ENCODE measurements at places on chromosomes 4 and X.

DNA sequence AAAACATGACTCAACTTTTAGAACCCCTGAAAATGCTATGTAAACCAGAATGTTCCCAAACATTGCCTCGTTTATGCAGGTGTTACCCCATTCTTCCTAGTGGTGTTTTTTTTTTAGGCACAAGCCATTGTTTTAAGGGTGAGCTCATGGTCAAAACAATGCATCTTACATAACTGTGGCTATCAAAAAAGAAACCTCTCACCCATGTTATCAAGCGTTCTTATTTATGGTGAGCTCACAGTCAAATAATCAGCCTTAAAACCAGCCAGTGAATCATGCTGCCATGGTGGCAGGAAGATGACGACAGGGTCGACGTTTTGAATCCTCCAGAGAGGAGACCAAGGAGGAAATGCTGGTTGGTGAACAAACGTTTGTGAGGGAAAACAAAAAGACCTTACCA is 195.2 kb downstream of the KDR start:
- DNase-seq: no peak

DNA sequence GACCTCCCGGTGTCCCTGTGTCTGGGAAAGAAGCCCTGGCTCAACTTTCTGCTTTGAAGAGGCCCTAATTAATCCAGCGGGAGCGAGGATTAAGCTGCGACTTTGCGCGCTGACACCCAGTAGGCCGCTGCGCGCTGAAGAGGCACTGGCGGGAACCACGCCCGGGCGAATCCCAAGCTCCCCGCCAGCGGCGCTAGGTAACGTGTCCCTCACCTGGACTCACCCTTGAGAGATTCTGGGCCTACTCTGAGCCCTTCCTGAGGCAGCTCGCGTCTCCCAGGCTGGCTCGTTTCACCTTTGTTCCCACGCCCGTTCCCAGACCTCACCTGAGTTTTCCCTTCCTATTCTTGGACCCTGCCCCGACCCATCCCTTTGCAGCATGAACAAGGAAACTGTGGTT is 616 bp upstream of the KLHL34 start:
- no peak for DNase-seq

DNA sequence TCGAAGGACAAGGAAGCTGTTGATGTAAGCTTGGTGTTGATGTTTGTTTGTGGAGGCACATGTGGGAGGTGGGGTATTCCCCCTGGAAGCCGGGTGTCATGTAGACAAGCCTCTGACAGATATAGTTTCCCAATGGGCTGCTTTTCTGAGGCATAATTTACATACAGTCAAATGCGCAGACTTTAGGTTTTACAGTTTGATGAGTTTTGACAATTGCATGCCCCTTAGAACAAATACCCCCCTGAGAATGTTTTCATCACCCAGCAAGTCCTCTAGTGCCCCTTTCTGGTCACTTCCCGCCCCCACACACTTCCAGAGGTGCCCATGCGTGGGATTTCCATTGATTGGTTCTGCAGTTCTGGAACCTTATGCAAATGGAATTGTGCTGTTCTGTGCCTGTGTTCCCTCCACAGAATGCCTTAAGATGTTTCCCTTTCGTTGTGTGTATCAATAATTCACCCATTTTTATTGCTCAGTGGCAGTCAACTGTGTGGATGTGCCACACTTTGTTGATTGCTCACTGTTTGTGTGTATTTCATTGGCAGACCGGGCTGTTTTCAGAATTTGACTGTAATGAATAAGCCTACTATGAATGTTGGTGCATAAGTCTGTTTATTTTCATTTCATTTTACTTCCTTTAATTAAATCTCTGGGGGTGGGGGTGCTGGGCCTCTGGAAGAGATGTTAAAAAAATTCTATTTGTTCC is 8.5 kb downstream of the EVC start:
- DNase-seq: no peak

DNA sequence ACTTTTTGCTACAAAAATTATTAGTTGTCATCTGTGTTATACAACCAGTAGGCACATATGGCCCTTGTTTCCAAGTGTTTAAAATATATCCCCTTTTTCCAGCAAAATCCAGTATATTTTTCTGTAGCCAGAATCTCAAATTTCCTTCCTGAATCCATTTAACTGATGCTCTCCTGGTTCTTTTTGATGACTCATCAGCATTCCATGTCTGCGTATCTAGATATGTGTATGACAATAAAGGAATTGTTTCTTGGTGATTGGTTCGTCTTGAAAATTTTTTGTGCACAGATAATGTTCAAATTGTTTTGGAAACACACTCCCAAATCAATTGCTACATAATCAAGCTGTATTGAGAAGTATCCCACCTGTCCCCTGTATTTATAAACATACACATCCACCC is 98.3 kb downstream of the ITM2A start:
- no peak for DNase-seq

DNA sequence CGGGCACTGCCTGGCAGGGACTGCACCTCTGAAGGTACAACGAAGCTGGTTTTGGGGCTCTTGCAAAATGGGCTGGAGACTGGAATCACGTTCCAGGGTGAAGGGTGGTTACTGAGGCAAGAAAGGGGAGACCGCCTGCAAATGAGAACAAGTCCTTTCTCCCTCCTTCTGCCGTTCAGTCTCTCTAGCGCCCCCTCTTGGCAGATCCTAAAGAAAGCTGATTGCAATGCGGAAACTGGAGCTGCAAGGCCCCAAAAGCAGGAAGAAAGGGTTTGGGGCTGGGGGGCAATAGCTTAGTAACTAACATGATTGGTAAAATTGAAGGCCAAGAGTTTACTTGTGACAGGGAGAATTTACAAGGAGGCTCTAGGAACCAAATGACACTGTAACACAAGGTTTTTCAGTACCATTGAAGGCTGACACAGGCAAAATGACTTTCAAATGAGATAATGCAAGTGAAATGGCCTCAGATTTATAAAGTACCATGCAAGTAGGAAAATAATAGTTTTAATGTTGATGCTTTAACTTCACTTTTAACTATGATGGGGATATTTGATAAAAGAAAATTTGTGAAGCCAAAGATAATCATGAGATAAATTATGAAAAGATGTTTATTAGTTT is 222.7 kb upstream of the HAND2 start:
- DNase-seq: no peak

- no peak for DNase-seq
Observed at GRCh38 chrX:150887906-150888465, 10.5 kb downstream of the CD99L2 start.

GRCh38 chr4:93174598-93174997 is 654.0 kb upstream of the ATOH1 start:
- DNase-seq: no peak

DNA sequence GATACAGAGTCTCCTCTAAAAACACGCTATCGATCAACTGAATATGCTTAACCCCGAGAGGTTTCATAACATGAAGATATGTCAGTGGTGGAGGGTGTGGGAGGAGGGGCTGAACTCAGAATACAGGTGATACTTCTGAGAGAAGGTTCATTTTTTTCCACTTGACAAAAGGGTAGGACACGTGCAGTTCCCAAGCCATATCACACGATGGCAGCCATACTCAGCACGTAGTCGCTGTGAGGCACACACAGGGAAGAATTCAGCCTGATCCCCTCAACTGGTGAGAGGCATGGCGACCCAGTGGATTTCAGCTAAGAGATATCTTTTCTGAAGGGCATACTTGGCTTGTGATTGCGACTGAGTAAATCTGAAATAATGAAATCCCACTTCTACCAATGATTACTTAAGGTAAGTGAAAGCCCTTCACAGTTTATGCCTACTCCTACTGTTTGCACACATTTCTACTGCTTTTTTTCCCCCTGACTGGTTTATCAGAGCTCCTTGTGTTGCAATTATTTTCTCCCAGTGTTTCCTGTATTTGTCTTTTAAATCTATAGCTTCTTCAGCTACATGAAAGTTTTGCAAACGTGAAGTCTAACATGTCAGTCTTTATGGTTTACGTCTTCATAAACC is 133.1 kb downstream of the CORIN start:
- DNase-seq: peak; percentile 33

GRCh38 chr4:33837043-33837838 is 2407.1 kb downstream of the ARAP2 start:
- no peak for DNase-seq

DNA sequence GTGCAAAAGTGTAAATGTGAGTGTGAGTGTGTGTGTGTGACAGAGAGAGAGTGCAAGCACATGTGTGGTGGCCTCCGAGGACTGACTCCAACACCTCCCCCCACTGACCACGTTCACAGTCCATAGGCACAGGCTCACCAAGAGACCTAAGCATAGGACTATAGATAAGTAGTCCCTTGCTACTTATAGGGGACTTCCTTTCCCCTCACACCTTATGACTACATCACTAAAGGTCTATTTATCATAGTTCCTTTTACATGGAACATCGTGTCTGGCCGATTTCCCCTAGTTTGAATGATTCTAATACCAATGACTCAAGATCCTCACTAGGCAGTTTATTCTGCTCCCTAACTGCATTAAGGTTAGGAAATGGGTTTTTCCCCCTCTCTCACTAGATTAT is 17.8 kb downstream of the FRMPD3 start:
- DNase-seq: no peak

DNA sequence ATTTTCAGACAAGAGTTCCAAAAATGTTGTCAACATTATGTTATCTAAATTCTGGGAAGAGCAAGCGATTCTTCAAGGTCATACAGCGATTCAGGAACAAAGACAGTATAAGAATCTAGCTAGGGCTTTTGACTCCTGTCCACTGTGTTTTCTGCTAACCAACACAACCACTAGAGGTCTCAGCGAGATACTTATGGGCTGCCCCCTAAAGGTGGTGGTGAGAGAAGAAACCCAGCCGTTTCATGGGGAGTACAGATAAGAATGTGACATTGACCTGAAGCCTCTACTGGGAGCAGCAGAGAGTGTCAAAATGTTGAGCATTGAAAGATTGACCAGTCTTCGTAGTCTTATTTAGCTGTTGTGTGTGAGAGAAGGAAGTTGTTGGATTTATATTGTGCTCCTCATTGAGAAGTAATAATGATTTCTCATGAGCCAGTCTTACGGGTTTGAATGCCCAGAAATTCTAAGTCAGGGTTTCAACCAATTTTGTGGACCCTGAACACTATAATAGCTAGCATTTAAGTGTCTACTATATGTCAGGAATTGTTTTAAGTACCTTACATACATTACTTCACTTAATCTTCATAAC is 168.3 kb downstream of the SPRY1 start:
- peak; percentile 43 for DNase-seq

GRCh38 chrX:63330681-63331080 is 20.5 kb downstream of the SPIN4 start:
- no peak for DNase-seq

DNA sequence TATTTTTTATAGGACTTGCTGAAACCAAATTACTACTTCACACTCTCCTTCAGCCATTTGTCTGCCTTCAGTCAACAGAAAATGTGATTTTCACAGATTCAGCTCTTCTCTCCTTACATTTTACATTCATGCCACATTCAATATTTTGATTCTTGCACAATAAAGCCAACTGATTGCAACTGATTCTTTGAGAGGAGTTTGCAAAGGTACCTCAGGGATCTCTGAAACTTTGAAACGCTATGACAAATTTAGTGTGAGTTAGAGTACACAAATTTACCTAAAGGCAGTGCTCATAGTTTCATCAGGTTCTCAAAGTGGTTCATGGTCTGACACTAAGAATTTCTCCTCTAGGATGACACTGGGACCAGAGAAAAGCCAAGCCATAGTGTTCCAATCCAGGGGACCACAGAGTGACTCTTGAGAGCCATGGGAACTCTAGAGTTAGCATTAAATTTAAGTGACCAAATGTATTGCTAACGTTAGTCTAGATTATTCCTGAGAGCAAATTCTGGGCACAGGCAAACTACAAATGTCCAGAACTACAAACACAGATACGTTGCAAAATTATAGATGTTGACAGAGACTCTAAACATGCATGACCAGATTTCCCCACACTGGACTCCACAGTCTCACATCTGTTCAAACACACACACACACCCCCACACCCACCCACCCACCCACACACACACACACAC is 9.0 kb downstream of the CSN3 start:
- DNase-seq: no peak

GRCh38 chrX:17032351-17032750 is 85.9 kb downstream of the REPS2 start:
- no peak for DNase-seq

GRCh38 chrX:68840256-68840655 is 11.4 kb downstream of the EFNB1 start:
- no peak for DNase-seq

GRCh38 chr4:182280436-182281111 is 37.4 kb downstream of the TENM3 start:
- no peak for DNase-seq

DNA sequence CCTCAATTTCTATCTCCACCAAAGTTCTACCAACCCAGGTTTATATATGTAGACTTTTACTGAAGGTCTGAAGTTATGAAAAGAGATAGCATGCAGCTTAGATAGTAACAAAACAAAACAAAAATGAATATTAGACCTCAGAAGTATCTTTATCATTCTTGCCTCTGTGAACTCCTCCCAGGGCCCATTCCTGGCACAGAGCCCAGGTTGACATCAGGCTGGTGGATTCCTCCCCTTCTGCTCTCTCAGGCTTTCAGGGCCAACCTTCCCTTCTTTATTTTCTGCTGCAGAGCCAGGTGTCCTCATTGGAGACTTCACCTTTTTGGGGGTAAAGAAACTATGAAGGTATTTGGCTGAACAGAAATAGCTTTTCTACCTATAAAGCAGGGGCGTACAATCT is 112.8 kb upstream of the PITX2 start:
- DNase-seq: no peak

GRCh38 chr4:53478671-53479456 is 101.4 kb downstream of the FIP1L1 start:
- DNase-seq: no peak

- no peak for DNase-seq
Observed at GRCh38 chrX:129748305-129748704, 9.5 kb downstream of the XPNPEP2 start.

GRCh38 chr4:135532132-135532531 is 1330.5 kb upstream of the PABPC4L start:
- DNase-seq: no peak

DNA sequence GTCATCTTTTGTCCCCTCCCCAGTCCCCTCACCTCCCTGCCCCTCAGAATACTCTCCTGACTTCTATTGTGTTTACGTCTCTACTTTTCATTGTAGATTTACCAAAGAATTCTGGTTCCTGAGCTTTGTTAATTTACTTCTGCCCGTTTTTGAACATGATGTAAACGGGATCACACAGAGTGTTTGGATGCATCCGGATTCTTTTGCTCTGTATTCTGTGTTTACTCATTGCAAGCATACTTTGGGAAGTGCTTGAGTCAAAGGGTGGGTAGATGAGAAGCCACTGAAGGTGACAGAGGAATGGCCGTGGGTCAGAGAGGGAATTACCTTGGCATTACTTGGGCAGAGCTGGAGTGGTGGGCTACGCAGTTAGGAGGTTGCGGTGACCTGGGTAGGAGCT is 18.0 kb downstream of the CLCN4 start:
- no peak for DNase-seq

DNA sequence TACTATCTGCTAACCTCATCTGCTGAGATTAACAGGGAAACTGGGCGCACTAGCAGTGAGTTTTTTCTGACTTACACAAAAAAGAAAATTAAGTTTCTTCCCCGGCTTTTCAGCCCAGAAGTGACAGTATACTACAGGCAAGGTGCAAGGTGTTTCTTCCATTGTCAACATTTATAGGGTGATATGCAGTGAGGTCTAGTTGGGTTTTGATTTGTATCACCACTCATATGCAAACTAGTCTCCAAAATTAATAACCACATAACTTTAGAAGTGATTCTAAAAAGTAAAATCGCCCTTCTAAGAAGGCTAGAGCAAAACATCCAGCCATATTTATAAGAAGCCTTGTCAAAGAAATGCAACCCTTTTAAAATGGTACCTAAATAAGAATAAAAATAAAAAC is 640.1 kb downstream of the ARAP2 start:
- no peak for DNase-seq

All from NCI-H1930 (cell line).